ENCODE measurements at places on chromosomes 11 and 22. TPM values are rescaled to one million over a fixed set of nuclear protein-coding genes. Genes with fewer than 3 reads are reported as not detected.

GRCh38 chr11:48019595-48019994 is 39.2 kb downstream of the PTPRJ start:
- no peak for DNase-seq

DNA sequence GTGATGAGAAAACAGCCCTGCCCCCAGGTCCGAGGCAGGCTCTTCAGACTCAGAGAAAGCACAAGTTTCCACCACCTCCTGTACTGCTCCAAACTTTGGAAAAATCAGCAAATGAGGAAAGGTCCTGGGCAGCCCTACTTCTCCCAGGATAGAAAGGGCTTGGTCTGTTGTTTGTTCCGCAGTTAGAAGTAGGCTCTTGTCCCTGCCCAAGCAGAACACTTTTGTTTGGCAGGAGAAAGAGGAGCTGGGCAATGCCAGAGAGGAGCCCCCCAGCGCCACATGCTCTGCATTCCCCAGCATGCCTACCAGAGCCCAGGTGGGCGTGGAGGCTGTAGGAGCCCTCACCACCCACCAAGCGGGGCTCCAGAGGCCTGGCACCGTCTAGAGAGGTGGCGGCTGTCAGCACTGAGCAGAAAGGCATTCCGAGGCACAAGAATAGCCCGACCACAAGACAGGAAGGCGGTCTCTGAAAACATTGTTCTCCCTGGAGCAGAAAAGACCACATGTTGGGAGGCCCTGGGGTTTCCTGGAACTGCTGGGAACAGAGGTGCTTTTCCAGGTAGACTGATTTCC is 90.3 kb upstream of the CD82 start:
- DNase-seq: no peak

- peak; percentile 54 for DNase-seq
Measured at GRCh38 chr22:34414467-34415440, 494.5 kb upstream of the LARGE1 start.

- no peak for DNase-seq
Measured at GRCh38 chr22:24043958-24044357, 32.9 kb downstream of the CABIN1 start.

- DNase-seq: no peak
Measured at GRCh38 chr11:127862406-127862805, 725.0 kb downstream of the ETS1 start.

DNA sequence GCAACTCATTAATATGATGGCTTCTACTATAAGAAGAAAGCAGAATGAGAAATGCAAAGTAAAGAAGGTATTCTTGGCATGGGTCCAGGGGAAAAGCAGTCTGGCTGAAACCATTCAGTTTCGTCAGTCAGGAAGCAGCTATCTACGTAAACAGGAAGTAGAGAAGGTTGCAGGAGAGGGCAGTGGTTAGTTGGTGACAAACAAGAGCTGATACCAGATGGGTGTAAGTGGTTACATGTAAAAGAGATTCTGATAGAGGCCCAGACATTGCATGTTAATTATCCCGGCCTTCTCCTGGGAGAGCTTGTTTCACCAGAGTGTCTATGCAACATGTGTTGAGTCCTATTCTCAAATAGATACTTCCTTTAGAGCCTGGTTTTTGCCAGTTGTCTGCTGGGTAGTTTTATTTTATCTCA is 58.4 kb upstream of the PSMA1 start:
- peak; percentile 73 for DNase-seq

DNA sequence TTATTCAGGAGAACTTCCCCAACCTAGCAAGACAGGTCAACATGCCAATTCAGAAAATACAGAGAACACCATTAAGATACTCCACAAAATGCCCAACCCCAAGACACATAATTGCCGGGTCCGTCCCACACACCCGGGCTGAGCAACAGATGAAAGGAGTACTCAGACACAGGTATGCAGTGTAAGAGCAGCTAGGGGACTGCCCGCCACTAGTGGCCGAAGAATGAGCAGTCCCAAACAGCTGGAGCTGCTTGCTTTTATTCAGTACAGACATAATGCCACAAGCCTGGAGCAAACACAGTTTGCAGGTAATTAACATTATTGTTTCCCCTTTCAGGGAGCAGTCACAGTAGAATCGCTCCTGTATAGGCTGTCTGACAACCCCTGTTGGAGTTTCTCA is 364.6 kb downstream of the LUZP2 start:
- no peak for DNase-seq

- DNase-seq: no peak
Measured at GRCh38 chr22:35217527-35217926, 39.8 kb upstream of the HMGXB4 start.

- DNase-seq: no peak
Measured at GRCh38 chr11:84390441-84391078, 1104.4 kb upstream of the CCDC90B start.

GRCh38 chr11:116499396-116500003 is 273.3 kb downstream of the BUD13 start:
- peak; percentile 83 for DNase-seq

The DMC1 gene
- total RNA-seq: 14.2 TPM

The RASSF7 gene
- total RNA-seq: 17.3 TPM

The FZD4 gene
- total RNA-seq: 0.16 TPM

The PHETA2 gene
- total RNA-seq: 0.97 TPM

The OR8A1 gene
- not detected for total RNA-seq

The OR4D5 gene
- not detected for total RNA-seq
